ENCODE measurements at places on chromosomes 13 and 19. TPM values are rescaled to one million over a fixed set of nuclear protein-coding genes. Genes with fewer than 3 reads are reported as not detected.

DNA sequence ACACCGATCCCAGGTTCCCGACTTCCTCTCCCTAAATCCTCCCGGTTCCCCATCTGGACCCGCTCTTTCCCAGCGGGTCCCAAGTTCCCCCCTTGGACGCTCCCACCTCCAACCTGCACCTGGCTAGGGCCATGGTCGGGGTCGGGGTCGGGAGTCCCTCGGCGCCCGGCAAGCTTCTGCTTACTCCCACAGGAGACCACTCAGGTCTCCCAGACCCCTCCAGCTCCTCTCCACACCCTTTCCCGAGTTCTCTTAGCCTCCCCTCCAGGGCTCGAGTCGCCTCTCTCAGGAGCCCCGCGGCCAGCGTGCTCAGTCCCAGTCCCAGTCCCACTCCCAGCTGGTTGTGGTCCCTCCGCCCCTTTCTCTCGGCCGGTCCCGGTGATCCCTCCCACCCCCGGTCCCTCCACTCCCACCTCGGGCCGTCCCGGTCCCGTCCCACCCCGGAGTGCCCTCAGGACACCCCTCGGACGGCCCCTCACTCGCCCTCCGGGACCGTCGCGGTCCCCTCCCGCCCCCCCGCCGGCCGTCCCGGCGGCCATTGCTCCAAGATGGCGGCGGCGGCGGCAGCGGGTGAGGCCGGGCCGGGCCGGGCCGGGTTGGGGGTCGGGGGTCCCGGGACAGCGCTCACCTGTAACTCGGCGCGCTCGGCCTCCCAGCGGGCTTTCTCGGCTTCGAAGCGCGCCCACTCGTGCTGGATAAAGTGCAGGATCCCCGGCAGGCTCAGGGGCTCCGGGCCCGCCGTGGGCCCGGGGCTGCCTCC lies at the start of gene FKRP:
FKRP (plus strand) TSS at position 537 of the 760 bp plus-strand sequence. CDS start 9,394 bp downstream, outside the sequence.
- DNase-seq: no peak

DNA sequence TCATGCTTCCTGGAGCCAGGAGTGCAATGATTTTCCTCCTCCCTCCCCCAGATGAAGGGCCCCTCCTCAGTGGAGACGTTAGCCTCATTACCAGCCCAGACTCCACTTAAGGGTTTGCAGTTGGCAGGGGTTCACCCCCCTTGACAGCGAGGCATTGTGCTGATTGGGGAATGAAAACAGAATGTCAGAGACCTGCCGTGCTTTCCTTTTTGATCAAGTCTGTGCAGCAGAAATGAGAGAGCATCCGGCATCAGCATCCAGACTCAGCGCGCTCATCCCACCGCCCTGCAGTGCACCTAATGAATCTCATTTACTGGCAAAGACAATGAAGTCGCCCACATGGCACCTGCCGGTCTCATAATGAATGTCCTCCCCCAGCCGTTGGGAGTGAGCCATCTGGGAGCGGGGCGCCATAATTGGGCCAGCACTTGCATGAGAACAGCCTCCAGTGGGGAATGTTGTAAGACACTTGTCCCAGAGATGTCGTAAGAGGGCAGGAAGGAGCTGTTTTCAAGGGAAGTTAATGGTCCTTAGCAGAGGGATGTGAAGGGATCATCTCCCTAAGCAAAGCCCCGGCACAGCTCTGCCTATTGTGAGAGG lies 98.3 kb upstream of the UQCRFS1 start:
- DNase-seq: no peak

DNA sequence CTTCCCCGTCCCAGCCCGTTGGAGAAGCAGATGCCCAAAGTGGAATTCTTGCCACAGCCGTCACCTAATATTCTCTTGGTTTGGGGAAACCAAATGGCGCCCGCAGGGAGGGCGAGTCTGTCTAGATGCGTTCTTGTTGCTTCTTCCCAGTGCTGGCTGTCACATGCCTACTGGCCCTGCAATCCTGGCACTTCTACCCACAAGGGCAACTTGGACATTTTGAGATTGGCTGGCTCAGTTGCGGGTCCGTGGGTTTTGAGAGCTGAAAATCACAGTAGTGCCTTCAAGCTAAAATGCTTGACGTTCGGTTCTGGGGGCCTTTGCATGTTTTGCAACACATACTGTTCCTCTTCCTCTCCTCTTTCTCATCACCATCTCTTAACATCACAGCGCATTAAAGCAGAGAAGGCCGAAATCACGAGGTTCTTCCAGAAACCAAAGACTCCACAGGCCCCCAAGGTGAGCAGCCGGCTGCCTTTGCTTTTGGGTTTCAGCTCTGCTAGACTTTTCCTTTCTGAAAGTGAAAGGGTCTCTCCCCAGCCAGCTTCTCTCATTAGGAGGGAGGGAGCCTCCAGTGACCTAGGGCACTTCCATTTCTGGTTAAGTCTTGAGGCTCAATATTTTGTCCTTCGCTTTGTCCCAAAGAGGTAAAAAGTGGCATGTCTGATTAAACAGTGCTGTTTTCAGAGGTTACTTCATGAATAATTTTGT lies 21.1 kb downstream of the CHAF1A start:
- DNase-seq: no peak

The LCP1 gene
- 13.2 TPM for total RNA-seq

The LILRA6 gene
- 4.3 TPM for total RNA-seq
